ENCODE measurements at places on chromosomes 2 and 18. TPM values are rescaled to one million over a fixed set of nuclear protein-coding genes. Genes with fewer than 3 reads are reported as not detected.

DNA sequence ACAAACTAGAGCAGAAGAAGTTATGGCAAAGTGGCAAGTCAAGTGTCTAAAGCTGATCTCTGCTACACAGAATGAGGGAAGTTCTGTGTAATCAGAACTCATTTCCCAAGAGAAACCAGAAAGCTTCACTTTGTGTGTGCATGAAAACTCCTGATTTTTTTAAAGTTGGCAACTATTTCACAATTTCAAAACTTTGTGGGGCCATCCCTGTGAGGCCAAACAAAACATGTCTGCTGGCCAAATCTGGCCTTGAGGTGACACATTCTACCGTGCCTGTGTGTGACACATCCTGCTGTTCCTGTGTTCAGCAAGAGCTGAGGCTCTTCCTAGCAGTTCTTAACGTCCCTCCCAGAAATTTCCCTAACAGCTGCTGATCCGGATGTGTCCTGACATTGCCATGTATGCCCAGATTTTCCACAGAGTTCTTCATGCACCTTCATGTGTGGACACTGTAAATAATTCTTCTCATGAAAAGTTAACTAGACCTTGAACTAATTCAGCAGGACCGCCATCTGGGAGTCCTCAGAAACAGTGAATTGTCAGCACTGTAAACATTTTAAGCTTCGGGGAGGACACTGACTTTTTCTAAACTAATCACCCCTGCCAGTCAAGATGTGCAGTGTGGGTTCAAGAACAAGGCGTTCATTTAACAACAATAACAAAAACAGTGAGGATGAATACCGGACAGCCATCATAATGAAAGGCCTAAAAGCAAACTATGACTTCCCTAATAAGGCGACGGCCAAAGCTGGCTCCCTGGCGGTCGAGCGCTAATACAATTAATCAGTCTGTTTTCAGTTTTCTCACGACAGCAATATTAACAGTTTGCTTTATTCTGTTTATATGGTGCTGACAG lies 99.0 kb downstream of the PLEKHM3 start:
- H3K4me3 ChIP-seq: no peak overlapping the region
- DNase-seq: peak; percentile 90
- H3K27me3 ChIP-seq: no peaks in the 10 kb centered on the region

GRCh38 chr2:127398239-127398590 lies 10.4 kb upstream of the MAP3K2 start:
- H3K27ac ChIP-seq: no peak overlapping the region
- no peaks in the 10 kb centered on the region for H3K4me1 ChIP-seq
- peak; percentile 91 for DNase-seq
- no peaks in the 10 kb centered on the region for H3K27me3 ChIP-seq
- H3K4me3 ChIP-seq: no peak overlapping the region

- H3K4me1 ChIP-seq: no peaks in the 10 kb centered on the region
- no peak overlapping the region for H3K27ac ChIP-seq
- DNase-seq: no peak
- H3K4me3 ChIP-seq: no peak overlapping the region
Measured at GRCh38 chr2:136486115-136486514, 279.2 kb upstream of the THSD7B start.

DNA sequence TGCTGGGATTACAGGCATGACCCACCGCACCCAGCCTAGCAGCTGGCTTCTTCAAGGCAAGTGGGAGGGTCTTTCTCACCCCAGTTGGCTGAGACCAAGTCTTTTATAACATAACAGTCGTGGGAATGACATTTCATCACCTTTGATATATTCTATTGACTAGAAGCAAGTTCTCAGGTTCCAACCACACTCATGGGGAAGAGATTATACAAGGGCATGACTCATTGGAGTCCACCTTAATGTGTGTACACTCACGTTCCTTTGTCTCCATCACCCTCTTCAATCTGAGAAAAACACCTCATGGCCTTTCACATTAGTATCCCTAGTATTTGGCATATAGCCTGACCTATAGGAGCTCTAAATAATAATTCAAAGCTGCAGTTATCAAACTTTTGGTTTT lies 2.8 kb upstream of the BBS5 start:
- no peaks in the 10 kb centered on the region for H3K27me3 ChIP-seq
- DNase-seq: no peak
- H3K36me3 ChIP-seq: no peaks in the 10 kb centered on the region

- peaks cover 99% of the 10 kb centered on the region for H3K36me3 ChIP-seq
- DNase-seq: no peak
- no peaks in the 10 kb centered on the region for H3K27me3 ChIP-seq
- H3K27ac ChIP-seq: no peak overlapping the region
Measured at GRCh38 chr2:97759727-97760407, 46.5 kb downstream of the ZAP70 start.

DNA sequence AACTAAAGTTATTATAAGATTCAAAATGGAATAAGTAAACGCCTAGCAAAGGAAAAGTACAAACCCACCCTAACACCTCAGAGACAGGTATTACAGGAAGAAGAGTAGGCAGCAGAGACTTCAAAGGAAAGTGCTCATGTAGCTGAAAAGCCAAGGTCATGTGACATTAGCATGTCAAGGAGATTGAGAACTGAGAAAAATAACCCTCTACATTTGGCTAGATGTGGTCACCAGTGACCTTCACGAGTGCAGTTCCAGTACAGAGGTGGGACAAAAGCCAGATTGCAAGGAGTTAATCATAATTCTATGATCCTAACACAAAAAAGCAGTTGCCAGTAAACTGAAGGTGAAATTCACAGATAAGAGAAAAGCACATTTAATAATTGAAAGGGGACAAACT lies 252.7 kb downstream of the ZEB2 start:
- H3K27ac ChIP-seq: no peak overlapping the region
- no peak for DNase-seq
- H3K4me1 ChIP-seq: no peaks in the 10 kb centered on the region
- no peaks in the 10 kb centered on the region for H3K36me3 ChIP-seq

GRCh38 chr2:211766689-211767088 lies 771.9 kb downstream of the ERBB4 start:
- H3K27me3 ChIP-seq: no peaks in the 10 kb centered on the region
- H3K4me1 ChIP-seq: no peaks in the 10 kb centered on the region
- no peaks in the 10 kb centered on the region for H3K36me3 ChIP-seq
- H3K27ac ChIP-seq: no peak overlapping the region

DNA sequence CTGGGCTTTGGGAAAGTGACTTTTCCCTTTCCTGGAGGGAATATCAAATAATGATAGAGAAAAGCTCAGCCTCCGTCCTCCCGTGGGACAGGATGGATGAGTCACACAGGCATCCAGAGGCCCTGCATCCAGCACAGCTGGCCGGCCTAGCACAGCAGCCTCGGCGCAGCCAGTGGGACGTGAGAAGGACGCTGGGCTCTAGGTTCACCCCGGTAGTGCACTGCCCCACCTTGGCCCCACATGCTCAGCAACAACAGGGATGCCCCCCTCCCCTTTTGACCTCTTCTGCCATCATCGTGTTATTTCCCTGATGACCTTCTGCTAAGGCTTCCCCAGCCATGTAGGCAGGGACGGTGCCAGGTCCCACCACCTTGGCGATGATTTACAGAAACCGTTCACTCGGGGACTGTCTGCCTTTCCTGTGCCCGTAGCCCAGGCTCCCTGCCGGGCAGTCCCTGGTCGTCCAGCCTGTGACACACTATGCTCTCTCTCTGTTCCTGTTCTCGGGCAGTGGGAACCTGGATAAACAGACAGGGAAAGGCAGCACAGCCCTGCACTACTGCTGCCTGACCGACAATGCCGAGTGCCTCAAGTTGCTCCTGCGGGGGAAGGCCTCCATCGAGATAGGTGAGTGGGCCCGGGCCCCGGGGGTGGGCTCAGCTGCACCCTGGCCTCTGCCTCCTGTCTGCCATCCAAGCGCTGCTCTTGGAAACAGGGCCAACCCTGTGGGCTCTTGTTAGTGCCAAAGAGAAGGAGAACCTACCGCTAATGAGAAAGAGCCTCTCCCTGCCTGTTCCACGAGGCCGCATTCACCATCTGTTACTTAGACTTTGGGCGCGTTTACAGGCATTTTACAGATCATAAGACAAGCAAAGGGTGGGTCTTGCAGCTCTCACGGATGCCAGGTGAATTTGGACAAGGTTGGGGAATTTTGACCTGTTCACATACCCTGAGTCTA lies 44.6 kb downstream of the ITGB1BP1 start:
- no peak overlapping the region for H3K4me3 ChIP-seq
- peak; percentile 91 for DNase-seq
- no peaks in the 10 kb centered on the region for H3K27me3 ChIP-seq
- H3K36me3 ChIP-seq: peaks cover 4% of the 10 kb centered on the region
- peak overlapping the region; percentile 72 for H3K27ac ChIP-seq

GRCh38 chr18:44938720-44939665 lies 258.3 kb downstream of the SETBP1 start:
- no peak for DNase-seq
- no peaks in the 10 kb centered on the region for H3K27me3 ChIP-seq
- H3K36me3 ChIP-seq: no peaks in the 10 kb centered on the region
- H3K4me1 ChIP-seq: no peaks in the 10 kb centered on the region
- H3K4me3 ChIP-seq: no peak overlapping the region

The RAB6C gene
- not detected for total RNA-seq

The FAM124B gene
- total RNA-seq: 0.81 TPM

The GNAL gene
- total RNA-seq: 25.1 TPM

The MZT2A gene
- 79.4 TPM for total RNA-seq

The ASAP2 gene
- total RNA-seq: 22.1 TPM

The SYT4 gene
- 1.8 TPM for total RNA-seq

The ACVR1 gene
- total RNA-seq: 36.0 TPM
